T-helper 17 cell (primary cell): ENCODE measurements at places on chromosomes 2 and 18.

DNA sequence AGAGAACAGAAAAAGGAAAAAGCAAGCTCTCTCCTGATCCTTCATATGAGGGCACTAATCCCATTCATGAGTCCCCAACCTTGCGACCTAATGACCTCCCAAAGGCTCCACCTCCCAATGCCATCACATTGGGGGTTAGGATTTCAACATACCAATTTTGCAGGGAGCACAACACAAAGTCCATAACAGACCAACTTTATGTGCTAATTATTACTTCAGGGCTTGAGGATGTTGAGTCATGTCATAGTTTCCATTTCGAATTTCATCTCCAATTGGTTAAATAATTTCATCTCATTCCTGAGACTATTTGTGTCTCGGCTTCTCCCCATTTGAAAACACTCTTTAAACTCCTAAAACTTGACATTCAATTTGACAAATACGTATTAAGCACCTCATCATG is 69.9 kb upstream of the KLF7 start:
- no peak overlapping the region for H3K4me3 ChIP-seq
- DNase-seq = no peak
- no peaks in the 10 kb centered on the region for H3K27me3 ChIP-seq
- H3K4me1 ChIP-seq = no peaks in the 10 kb centered on the region

GRCh38 chr2:45932278-45932975 is 281.0 kb downstream of the PRKCE start:
- H3K27me3 ChIP-seq = no peaks in the 10 kb centered on the region
- H3K4me1 ChIP-seq = no peaks in the 10 kb centered on the region

- DNase-seq = peak; percentile 7
- H3K4me3 ChIP-seq = no peak overlapping the region
- peaks cover 5% of the 10 kb centered on the region for H3K27me3 ChIP-seq
- no peak overlapping the region for H3K27ac ChIP-seq
- no peaks in the 10 kb centered on the region for H3K36me3 ChIP-seq
- H3K4me1 ChIP-seq = no peaks in the 10 kb centered on the region
Observed at GRCh38 chr2:238119756-238120462, 18.6 kb upstream of the KLHL30 start.

- H3K27ac ChIP-seq = no peak overlapping the region
- H3K36me3 ChIP-seq = peaks cover 3% of the 10 kb centered on the region
- no peaks in the 10 kb centered on the region for H3K27me3 ChIP-seq
- DNase-seq = no peak
- H3K4me1 ChIP-seq = peaks cover 18% of the 10 kb centered on the region
- no peak overlapping the region for H3K4me3 ChIP-seq
Observed at GRCh38 chr2:64770137-64770780, 116.5 kb upstream of the SERTAD2 start.

DNA sequence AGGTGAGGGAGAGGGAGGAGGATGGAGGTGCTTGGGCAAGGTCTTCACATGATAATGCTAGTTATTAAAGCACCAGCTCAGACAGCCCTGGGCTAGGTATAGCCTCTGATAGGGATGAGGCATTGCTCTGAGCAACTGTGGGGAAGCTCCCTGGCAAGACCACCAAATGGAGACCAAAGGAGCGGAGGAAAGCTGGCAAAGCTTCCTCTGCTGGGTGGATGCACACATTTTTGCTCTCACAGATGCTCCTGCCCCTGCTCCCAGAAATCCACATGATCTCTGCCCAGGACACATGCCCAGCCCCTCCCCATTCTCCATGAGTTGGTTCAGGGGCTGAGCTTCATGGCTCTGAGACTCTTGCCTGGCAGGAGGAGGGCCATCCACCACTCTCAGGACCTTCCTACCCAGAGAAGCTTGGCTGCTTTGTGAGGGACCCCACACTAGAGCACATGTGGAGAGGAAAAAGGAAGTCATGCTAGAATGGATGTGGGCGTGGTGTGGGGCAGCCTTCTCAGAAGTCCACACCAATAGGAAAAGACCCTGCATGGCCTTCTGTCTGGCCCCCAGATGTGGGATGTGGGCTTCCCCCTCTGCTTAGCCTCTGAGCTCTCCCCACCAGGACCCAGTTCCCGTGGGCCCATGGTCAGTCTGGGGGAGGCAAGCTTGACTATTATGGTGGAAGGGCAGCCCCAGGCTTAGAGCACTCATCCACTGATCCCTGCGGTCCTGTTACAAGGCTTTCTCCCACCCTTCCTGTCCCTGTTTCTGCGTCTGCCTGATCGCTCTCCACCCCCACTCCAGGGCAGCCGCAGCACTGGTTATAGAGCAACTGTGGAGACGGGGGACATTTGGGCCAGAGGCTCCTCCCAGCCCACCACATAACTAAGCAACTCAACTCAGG is 10.5 kb upstream of the CYP26B1 start:
- no peak for DNase-seq
- H3K4me1 ChIP-seq = no peaks in the 10 kb centered on the region
- no peak overlapping the region for H3K4me3 ChIP-seq
- peaks cover 83% of the 10 kb centered on the region for H3K27me3 ChIP-seq
- H3K27ac ChIP-seq = no peak overlapping the region
- peaks cover 5% of the 10 kb centered on the region for H3K36me3 ChIP-seq
